ENCODE measurements at places on chromosomes 12 and 14.
A peak's percentile ranks its signal among the peaks of the same experiment; 100 is the strongest.

DNA sequence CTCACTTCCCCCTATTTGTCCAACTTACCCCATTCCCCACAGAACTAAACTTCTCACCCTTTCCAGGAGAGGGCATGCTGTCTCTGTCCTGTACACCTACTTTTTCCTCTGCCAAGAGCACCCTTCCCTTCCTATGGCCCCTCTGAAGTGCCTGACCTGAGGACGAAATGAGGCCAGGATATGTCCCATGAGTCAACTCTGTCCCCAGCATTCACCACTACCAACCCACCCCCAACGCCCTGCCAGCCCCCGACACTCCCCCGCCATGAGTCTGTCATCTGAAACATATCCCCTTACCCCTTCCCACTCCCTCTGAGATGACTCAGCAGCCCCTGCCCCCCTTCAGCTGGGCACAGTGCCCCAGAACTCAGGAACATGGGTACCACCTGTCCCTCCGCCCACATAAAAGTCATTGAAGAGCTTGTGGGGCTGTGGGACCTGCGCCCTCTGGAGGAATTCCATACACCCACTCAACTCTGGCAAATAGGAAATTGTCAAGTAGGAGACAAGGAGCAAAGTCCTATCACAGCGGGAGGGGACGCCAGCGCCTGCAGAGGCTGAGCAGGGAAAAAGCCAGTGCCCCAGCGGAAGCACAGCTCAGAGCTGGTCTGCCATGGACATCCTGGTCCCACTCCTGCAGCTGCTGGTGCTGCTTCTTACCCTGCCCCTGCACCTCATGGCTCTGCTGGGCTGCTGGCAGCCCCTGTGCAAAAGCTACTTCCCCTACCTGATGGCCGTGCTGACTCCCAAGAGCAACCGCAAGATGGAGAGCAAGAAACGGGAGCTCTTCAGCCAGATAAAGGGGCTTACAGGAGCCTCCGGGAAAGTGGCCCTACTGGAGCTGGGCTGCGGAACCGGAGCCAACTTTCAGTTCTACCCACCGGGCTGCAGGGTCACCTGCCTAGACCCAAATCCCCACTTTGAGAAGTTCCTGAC, 26.3 kb downstream of the ITGA7 start:
- DNase-seq: peak; percentile 86

- no peak for DNase-seq
These were observed 50.7 kb downstream of the ACSM4 start for GRCh38 chr12:7354529-7354928.

DNA sequence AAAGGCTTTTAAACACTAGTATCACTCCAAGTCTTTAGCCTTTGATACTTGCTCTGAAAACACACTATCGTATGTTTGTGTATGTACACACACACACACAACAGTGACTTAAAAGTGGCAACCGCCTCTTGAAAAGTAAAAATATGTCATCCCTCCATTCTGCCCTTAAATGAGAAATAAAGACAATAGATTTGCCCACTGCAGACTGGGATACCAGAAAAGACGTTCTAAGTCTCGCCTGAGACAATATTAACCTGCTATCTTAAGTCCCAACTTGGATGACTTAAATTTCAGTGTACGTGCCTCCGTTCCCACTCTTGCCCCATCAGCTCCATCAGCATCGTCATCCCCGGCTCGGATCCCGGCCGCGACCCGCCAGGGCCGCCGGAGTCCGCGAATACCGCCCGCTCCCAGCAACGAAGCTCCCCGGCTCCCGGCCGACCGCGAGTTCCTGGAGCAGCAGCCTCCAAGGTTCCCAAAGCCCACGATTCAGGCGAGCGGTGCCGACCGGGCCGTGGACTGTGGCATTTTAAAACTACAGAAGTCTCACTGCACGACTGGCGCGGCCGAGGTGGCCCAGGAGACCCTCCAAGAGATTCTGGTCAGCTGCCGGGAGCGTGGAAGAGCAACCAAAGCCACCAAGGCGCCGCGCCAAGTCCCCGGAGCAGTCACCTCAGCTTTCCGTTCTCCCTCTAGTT, 2.8 kb upstream of the ARID2 start:
- peak; percentile 26 for DNase-seq

DNA sequence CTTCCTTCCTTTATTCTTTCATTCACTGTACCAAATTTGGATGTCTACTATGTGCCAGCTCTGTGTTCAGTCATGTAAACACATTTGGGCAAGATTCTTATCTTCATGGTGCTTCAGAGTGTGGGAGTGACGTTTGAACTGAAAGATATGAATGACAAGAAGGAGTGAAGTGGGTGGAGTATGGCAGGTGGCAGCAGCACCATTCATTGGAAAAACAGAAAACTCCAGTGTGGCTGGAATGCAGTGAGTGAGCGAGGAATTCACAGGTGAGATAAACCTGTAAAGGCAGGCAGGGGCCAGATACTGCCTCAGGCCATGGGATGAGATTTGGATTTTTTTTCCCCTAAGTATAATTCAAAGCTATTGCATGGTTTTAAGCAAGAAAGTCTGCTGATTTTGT, 140.7 kb upstream of the CCDC198 start:
- DNase-seq: no peak

- DNase-seq: no peak
These were observed 423.7 kb downstream of the TMTC2 start for GRCh38 chr12:83110424-83110823.

DNA sequence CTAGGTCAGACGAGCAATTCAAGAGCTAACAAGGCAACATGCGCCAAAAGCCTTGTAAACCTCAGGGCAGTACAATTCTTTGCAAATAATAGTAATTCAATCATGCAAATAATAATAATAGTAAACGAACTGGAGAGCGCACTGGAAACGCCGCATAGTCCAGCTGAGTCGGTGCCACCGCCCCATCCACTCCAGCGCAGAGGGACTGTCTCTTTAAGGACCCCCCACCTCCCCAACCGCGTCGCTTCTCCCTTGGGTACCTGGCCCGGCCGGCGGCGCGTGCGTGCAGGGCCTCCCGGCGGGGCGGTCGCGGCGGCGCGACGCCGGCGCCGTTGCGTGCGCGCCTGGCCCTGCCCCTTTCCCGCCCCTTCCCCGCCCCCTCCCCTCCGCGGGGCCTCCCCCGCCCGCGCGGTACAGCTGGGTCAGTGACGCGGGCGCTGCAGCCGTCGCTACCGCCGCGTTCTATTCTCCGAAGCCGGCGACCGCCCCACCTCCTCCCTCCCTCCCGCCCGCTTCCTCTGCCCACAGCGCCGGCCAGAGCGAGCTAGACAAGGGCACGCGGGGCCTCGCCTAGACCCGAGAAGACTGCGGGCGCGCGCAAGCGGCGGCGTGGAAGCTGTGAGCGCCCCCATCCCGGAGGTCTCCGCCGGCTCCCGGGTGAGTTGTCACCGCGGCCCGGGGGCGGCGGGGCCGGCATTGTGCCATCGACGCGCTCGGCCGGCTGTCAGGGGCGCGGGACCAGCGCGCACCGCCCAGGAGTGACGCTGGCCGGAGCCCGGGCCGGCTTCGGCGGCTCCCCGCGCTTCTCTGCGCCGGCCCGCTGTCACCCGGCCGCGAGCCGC, at the start of gene SUSD6:
SUSD6 (plus strand) TSS at position 425 of the 842 bp plus-strand sequence. CDS start 46,997 bp downstream, outside the sequence.
- peak; percentile 100 for DNase-seq

GRCh38 chr12:101884174-101884573, 6.8 kb downstream of the DRAM1 start:
- DNase-seq: no peak

- DNase-seq: no peak
These were observed 93.5 kb upstream of the PTHLH start for GRCh38 chr12:28065889-28066630.

DNA sequence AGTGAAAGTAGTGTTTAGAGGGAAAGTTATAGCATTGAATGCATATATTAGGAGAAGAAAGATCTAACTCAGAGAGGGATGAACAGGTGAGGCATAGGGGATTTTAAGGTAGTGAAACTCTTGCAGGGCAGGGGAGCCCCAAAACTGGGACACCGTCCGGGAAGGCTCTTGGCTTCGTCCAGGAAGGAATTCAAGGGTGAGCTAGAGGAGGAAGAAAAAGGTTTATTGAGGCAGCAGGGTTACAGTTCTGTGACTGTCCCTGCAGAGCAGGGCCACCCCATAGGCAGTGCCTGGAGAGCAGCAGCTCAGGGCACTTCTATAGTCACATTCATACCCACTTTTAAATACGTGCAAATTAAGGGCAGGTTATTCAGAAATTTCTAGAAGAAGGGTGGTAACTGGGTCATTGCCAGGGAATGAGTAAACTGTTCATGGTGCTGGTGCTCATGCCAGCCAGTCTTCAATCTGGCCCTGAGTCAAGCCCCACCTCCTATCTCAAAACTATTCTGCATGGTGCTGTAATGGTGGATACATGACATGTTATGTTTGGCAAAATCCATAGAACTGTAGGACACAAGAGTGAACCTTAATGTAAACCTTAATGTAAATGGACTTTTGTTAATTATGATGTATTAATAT, 1.2 kb upstream of the OAS1 start:
- DNase-seq: no peak

GRCh38 chr12:108635201-108635996, 1.7 kb upstream of the SELPLG start:
- DNase-seq: no peak

- no peak for DNase-seq
These were observed 10.2 kb upstream of the CMKLR1 start for GRCh38 chr12:108349278-108349688.

GRCh38 chr12:72015895-72016294, 77.2 kb downstream of the TPH2 start:
- no peak for DNase-seq

Measured in urothelium cell line (cell line).